HCEC 1CT (cell line): ENCODE measurements at places on chromosomes 16 and 17.

- DNase-seq = no peak
These were observed 7.0 kb upstream of the CBFA2T3 start for GRCh38 chr16:88983771-88984687.

DNA sequence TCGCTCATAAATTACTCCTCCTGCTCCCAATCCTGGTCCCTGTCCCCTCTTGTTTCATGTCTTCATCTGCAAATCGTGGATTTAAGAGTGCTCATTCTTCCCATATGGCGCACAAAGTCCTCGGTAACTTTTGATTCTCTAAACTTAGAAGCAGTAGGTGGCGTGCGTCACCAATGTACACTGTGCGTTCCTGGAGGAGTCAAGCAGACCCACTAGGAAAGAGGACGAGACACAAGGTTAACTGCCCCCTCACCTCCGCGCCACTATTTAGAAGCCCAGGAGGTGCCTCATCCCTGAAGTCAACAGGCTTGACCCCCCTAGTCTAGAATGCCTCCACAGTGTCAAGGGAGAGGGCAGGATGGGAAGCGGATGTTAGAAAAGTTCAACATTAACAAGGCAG, 2.9 kb downstream of the SLC13A5 start:
- DNase-seq = peak; percentile 10

GRCh38 chr16:11350921-11351335, 5.7 kb downstream of the RMI2 start:
- peak; percentile 66 for DNase-seq

GRCh38 chr17:37742762-37743611, 1.9 kb downstream of the HNF1B start:
- DNase-seq = no peak

DNA sequence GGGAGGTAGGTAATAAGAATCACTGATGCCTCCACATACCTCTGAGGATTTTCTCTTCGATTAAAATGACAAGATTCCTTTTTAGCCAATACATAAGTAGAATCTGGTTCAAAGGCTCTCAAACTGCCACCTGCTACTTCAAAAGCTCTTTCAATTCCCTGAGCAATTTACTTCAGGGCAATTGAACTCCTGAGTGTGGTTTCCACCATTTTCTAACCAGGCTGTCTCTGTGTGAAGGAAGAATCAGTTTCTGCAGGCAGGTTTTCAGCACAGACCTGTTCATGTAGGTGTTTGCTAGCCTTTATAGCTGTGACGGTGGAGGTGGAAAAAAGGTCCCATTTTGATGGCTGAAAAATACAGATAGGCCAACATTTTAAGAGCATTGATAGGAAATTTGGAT, 18.2 kb upstream of the HS3ST3B1 start:
- DNase-seq = no peak

DNA sequence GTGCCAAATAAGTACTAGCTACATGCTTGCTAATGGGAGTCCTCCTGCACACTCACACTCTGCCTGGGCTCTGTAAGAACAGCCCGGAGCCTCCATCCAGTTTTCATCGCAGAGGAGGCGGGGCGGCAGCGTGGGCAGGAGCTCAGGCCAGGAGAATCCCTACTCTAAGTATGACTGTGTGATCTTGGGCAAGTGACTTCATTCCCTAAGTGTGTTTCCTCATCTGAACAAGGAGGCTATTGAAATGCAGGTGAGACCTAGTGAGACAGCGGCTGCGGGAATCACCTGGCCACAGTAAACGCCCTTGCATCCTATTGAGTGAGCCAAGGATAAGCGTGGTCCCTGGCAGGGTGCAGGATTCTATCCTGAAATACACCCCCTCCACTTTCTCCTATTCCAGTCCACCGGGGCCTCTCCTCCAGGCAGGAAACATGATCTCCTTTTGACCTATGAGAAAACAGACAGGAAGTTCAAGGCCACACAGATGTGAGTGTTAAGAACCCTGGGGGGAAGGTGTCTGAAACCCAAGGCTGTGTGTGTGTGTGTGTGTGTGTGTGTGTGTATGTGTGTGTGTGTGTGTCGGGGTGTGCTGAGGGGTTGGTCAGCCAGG, 5.2 kb upstream of the RAI1 start:
- DNase-seq = peak; percentile 46

- DNase-seq = no peak
These were observed 57.8 kb upstream of the TMEM97 start for GRCh38 chr17:28261219-28261618.

- peak; percentile 30 for DNase-seq
These were observed 151.2 kb upstream of the TBX2 start for GRCh38 chr17:61248399-61248798.

- peak; percentile 69 for DNase-seq
These were observed 21.7 kb downstream of the KRT23 start for GRCh38 chr17:40915721-40916256.

GRCh38 chr17:80363518-80364090, 51.4 kb upstream of the ENDOV start:
- DNase-seq = no peak

- DNase-seq = no peak
These were observed 87.3 kb upstream of the IRX5 start for GRCh38 chr16:54843424-54843750.

DNA sequence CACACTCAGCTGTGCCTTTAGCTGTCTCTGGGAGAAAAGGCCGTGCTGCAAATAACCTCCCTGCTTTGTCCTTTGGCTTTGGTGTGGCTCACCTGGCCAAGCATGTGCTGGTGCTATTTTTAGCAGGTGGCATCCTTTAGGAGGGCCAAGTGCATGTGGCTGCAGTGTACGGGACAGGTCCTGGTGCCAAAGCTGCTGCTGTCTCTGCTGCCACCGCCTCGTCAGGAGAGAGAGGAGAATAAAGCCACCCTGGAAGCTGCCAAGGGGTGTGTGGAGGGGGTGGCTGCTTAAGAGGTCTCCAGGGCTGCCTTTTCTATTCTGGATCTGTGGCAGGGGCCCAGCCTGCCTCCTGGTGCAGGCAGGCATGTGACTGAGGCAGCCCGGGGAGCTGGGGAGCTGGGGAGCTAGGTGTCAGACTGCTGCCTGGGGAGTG, 6.2 kb downstream of the AKAP1 start:
- DNase-seq = no peak

GRCh38 chr17:46074540-46074939, 75.5 kb downstream of the STH start:
- no peak for DNase-seq

DNA sequence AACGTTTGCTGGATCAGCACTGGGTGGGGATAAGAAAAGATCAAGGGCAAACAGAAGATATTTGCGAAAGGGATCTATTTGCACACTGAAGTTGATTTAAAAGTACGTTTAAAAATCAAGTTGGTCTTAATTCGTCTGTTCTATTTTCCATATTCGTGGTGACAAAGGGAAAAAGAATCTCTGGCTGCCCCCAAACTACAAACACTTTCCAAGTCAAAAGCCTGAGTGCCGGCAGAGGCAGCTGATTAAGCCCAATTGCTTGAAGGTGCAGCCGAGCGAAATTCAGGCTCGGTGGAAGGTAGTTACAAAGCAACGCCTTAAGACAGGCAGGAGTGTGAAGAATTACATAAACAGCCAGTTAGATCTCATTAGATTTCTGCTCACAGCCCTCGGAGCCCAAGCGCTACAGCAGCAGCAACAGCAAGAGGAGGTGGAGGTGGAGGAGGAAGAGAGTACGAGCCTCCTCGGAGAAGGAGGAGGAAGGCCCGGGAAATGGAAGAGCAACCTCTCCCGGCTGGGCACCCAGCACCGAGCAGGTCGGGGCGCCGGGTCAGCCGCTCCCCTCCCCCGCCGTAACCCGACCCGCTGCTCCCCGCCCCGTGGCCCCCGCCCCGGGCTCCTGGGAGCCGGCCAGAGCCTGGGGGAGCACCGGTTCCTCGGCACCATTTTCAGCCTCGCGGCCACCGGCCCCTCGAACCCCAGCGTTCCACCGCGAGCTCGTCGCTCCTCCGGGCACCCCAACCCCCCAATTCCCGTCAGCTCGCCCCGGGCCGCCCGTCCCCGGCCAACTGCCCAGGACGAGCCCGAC, 890 bp downstream of the TOB1 start:
- peak; percentile 44 for DNase-seq

GRCh38 chr17:76909971-76910760, 42.0 kb downstream of the MGAT5B start:
- DNase-seq = no peak
